ENCODE measurements at places on chromosomes 3 and 15. TPM values are rescaled to one million over a fixed set of nuclear protein-coding genes. Genes with fewer than 3 reads are reported as not detected.

SLC6A20 gene
- total RNA-seq: not detected

CNTN3 gene
- not detected for total RNA-seq

GP9 gene
- not detected for total RNA-seq

ACP3 gene
- total RNA-seq: 0.26 TPM

KLHL40 gene
- not detected for total RNA-seq

WNT7A gene
- 0.12 TPM for total RNA-seq

Measured in A549 treated with RU486 at 1 μM for 4 hours (cell line).